Omental fat pad (tissue), 4 donors: ENCODE measurements at places on chromosomes 11 and 22. TPM values are rescaled to one million over a fixed set of nuclear protein-coding genes. Genes with fewer than 3 reads are reported as not detected.

The SHISAL1 gene
- total RNA-seq: 0.47 TPM

DNA sequence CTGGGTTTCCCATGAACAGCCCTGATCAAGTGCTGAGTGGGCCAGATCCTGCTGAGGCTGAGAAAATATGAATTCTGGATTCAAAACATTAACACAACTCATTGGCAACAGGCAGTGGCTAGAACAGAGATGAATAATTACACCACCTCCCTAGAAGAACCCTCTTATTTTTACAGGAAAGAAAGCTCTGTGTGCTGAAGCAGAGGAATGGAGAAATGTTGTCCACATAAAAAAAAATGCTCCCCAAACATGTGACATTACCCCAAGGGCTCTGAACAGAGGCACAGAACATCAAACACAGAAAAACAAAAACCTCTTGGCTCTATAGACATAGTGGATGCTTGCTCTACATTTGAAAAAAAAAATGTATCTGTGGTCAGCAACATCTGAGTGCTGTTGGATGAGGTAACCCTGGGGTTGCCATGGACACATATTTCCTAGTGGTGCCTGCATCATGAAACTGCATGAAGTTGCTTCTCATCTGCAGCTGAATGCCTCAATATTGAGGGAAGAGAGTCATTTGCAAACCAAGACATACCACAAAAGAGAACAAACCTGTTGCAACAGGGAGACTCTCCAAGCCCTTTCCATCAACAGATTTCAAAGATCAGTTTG is 98.8 kb downstream of the SNX19 start:
- no peak for DNase-seq

DNA sequence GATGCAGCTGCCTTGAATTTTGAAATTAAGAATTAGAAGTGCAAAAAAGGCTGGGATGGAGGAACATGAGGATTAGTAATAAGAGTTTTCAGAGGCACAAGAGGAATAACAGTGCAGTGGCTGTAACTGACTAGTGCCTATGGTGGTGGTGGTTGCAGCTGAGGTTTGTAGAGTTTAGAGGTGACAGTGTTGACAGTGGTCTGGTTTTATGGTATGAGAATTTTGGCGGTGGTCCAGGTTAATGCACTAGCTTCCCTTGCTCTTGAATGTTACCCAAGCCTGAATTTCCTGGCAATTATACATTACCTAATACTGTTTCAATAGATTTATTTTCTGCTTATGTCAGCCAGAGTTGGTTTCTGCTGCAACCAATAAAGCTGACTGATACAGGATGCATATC is 112.8 kb upstream of the C11orf87 start:
- DNase-seq: no peak

GRCh38 chr11:65065851-65066250 is 7.5 kb upstream of the NAALADL1 start:
- DNase-seq: no peak
